ENCODE measurements at places on chromosomes 7 and 10.
A peak's percentile ranks its signal among the peaks of the same experiment; 100 is the strongest.

DNA sequence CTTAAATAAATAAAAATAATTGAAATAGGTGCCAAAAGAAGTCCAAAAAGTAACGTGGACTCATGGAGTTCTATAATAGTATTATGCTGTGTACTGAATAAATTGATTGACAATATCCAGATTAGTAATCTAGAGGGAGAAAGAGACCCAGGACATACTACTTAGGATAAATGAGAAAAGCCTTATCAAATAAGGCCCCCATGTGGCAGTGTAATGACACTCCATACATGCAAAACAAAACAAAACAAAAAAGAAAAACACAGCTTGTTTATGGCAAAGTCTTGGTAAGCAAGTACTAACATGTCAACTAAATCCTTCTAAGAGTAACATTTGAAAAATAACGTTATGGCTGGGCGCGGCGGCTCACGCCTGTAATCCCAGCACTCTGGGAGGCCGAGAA lies 3.6 kb upstream of the RUNDC3B start:
- DNase-seq: no peak

DNA sequence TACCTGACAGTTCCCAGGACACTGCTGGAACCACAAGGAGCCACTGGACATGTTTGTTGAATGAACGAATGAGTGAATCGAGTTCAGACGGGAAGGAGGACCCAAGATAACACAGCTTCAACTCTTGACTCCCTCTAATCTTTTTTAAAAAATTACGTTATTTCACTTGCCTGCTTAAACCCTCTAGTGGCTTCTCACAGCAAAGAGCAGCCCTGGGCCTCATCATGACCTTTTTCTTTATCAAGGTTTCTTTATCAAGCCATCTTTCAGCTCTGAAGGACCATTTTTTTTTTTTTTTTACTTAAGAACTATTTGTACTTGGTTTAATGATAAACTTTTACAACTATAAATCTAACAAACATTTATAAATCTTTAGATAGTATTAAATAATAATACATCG lies 110.6 kb downstream of the TAX1BP1 start:
- DNase-seq: no peak

DNA sequence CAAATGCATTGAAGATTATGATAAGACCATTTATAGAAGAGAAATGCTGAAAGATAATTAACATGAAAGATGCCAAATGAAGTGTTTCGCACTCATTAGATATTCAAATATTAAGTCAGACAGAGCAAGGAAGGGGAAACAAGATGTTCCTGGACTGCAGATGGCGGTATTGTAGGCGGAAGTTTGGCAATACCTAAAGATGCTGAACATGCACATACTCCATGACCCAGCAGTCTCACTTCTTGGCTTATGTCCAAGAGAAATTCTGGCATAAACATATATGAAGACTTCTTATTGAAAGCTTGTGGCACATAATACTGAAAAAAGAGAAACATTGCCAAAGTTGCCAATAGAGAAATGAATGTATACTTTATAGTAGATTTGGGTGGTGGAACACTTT lies 325.4 kb upstream of the SEMA3C start:
- DNase-seq: no peak

DNA sequence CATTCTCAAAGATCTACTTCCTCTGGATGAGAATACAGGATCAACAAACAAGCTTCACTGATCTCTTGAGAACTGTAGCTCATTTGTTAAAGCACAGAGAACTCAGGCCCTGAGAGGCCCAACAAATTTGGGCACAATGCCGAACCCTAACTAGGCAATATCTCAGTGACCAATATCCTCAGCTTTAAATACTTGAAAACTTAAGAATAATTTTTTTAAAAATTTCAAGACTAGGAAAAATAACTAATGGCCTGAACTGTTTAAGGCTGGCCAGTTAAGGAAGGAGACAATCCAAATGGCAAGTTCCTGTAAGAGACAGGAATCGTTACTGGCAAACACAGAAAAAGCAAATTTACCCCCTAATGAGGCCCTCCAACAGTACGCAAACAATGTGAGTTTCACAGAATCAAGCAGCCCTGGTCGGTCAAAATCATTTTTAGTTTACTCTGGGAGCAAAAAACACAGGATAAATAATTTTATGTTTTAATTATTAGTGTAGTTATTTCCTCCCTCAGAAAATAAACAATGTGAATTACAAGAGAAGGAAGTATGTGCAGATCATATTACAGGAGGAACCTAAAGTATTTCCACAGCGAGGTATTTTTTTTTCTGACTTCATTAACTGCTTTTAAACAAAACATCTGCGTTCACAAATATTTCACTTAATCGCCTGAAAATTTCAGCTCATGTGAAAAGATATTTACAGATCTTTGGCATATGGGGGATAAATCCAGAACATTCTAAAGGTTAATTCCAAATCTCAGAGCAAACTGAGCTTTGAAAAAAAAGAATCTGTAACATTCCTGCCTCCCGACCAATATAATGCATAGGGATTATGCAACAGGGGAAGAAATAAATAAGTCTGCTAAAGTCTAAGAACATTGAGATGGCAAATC lies 39.5 kb downstream of the NT5C2 start:
- no peak for DNase-seq

- peak; percentile 82 for DNase-seq
Observed at GRCh38 chr10:89644967-89645741, at the start of gene PANK1. Gene PANK1, minus strand, starts transcription at chr10:89645242. Its CDS starts 351 bp downstream, at chr10:89644891.

- DNase-seq: no peak
Observed at GRCh38 chr7:26182283-26182682, 18.3 kb downstream of the HNRNPA2B1 start.

DNA sequence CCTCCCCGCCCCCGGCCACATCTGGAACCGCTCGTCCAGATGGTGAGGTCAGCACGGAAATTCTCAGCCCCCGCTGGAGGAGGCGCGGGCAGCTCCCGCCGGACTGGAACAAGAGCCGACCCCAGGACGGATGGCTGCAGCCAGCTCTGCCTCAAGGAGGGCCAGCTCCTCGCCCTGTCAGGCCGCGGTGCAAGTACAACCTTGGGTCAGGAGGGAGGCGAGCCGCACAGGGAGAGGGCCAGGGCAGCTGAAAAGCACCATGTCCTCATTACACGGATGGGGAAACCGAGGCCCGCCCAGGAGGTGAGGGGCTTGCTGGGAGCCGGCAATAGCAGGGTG lies 3.8 kb upstream of the GRIFIN start:
- DNase-seq: no peak

Measured in activated CD8-positive, alpha-beta memory T cell treated with anti-CD3 and anti-CD28 coated beads, Interleukin-2, amount 10 ng/mL, durations not matched to agents 7 days and 5 days (primary cell).